Kidney epithelial cell (primary cell): ENCODE measurements at places on chromosomes 11 and 22.
A peak's percentile ranks its signal among the peaks of the same experiment; 100 is the strongest.

- no peak for DNase-seq
These were observed 251.6 kb downstream of the ETS1 start for GRCh38 chr11:128335729-128336128.

DNA sequence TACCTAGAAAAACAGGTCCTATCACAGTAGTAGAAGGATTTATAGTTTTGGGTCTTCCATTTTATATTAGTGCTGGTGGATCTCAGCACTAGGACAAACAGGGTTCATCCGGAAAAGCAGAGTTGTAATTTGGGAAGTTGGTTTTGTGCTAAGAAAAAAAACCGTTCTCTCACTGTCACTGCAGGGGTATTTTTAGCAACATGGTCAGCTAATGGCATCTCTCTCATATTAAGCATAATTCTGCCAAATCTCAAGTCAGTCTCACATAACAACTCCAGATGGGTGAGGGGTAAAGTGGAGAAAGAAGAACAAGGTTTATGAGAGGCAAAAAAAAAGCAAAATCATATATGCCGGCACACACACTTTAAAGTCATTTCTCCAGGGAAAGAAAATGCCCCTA lies 51.6 kb upstream of the GDPD4 start:
- DNase-seq, result no peak

DNA sequence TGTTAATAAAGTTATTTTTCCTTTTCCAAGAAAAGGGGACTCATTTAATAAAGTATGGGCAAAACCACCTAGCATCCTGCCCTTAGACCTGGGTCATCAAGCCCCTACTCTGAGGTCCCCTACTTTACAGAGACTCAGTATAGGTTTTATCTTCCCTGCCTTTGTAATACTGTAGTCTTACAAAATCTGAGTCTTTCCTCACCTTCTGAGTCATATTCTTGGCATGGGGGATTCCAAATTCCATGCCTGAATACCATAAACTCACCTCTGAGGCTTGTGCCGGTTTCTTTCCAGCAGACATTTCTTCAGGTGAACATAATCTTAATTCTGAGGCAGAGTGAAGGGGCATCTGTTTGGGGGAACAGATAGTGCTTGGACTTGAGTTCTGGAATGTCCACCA lies 282.5 kb downstream of the KCNA4 start:
- no peak for DNase-seq

- no peak for DNase-seq
These were observed 3.9 kb downstream of the CDC42EP1 start for GRCh38 chr22:37564111-37564711.

- no peak for DNase-seq
These were observed 458 bp downstream of the RTN4R start for GRCh38 chr22:20267441-20268278.

GRCh38 chr22:27715106-27715505 lies 86.5 kb downstream of the MN1 start:
- DNase-seq, result no peak

- peak; percentile 4 for DNase-seq
These were observed 51.0 kb upstream of the SEPTIN5 start for GRCh38 chr22:19663286-19663815.

DNA sequence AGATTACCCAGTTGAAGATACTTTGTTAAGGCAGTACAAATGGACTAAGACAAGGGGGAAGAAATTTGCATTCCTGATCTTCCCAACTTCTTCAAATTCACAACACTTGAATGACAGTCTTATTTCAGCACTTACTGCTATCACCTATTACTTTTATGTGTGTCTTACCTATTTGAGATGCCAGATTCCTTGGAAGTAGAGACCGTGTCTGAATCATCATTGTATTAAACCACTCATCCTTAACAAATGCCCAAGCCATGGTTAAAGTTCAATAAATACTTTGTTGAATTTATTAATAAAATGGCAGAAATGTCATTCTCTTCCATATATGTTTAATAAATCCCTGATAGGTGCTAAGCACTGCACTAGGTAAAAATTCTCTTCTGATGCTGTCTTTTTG lies 18.3 kb downstream of the SC5D start:
- no peak for DNase-seq

DNA sequence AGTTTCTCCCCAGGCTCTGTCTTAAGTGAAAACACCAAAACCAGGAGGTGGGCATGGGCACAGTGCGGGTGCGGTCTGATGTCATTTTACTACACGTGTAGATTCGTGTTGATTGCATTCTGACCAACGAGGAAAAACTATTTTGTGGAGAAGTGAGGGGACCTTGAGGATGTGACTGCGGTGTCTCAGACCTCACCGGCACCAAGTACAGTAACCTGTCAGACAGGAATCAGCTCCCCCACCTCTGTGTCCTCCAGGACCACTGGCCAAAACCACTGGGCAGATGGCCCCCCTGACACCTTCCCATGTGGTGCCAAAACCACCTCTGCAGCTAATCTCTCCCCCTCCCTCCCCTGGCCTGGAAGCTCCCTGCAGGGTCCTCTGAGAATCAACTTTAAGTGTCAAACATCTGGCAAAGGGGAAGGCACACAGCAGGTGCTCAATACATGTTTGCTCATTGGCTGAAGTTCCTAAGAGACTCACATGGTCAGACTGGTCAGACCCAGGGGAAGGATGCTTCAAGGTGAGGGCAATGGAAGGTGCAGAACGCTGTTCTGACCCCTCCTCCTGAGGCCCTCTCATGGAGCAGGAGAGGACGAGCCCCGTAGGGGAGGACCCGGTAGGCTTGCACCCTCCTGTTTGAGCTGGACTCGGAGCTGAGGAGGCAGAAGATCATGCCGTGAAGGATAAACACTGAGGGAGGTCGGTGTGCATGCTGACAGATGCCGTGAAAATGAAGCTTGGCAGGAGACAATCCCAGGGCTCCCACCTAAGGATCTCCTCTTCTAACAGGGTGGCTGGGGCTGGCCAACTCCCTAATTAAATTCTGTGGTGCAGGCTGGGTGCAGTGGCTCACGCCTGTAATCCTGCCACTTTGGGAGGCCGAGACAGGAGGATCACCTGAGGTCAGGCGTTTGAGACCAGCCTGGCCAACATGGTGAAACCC lies 129.9 kb downstream of the MPPED1 start:
- DNase-seq, result no peak

GRCh38 chr11:59814021-59814420 lies 3.4 kb upstream of the MRPL16 start:
- no peak for DNase-seq

DNA sequence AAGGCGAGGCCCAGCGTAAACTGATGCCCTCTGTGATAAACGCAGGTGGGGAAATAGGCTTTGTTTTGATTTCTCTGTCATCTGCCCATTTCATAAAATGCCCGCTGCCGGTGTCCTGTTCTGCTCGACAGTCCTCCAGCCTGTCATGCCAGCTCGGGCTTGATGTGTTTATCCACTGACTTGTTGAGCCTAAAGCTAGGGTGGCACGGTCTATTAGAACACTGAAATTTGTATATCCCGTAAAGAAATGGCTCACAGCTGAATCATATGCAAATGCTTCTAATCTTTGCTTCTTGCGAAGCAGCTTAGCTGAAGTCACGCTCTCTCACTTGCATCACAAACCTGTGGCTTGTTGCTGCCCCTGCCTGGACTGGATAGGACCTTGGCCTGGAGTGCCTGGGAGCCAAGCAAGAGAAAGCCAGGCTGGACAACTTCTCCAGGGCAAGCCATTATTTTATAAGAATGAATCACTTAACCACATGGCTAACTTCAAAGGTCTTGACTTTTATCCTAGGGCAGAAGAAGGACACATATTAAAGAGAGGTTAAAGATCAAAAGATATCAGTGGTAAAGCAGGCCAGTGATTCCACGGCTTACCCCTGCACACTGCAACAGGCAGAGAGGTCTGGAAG lies 33.1 kb downstream of the EHF start:
- peak; percentile 97 for DNase-seq

- DNase-seq, result no peak
These were observed 28.4 kb downstream of the MMP13 start for GRCh38 chr11:102926961-102927623.

- DNase-seq, result no peak
These were observed 11.9 kb downstream of the L3MBTL2 start for GRCh38 chr22:41216984-41217383.
